ENCODE measurements at places on chromosomes 3 and 15.

- DNase-seq, result no peak
Observed at GRCh38 chr15:96695426-96695825, 364.9 kb downstream of the NR2F2 start.

DNA sequence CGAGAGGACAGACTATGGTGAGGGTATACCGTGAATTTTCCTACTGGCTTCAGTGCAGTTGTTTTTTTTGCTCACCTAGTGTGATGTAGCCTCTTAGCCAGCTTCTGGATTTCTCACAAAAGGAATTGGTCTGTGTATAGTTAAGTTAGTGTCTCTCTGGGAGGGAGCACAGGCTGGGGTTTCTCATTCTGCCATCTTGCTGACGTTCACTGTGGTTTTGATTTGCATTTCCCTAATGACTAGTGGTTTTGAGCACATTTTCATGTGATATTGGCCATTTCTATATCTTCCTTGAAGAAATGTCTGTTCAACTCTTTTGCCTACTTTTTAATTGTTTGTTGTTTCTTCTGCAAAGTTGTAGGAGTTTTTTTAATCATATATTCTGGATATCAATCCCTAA, 2.2 kb upstream of the CD86 start:
- DNase-seq, result no peak

DNA sequence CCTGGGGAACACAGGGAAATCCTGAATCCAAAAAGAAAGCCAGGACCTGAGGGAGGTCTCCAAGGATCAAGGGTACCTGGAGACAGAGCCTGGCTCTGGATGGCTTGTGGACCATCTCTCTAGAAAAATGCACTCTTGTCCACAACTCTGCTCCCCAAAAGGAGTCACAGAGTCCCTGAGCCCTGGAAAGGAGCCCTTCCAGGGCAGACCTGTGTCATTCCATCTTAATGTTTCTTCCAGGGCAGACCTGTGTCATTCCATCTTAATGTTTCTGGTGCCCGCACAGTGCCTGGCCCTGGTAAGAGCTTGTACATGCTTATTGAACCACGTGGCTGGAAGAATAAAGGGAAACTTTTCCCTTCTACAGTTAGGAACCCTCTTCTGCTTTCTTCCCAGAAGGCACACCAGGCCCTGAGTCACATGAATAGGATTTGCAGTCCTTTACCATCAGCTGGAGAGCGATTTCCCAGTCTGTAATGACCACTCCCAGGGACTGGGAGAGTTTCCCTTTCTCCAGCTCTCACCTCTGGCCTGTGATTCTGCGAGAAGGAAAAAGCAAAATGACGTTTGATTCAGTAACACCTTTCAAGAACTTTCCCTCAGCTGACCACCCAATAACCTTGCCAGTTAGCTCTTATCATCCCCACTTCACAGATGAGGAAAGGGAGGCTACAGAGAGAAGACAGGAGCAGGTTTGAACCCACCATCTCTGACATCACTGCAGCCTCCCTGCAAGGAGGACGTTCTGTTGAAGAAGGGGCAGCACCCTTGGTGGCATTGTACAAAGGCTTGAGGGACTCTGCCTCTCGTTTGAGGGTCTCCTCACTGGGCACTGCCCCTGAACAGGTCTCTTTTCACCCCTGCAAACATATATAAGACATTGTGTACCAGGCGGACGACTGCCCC, 35.8 kb upstream of the SLCO2A1 start:
- no peak for DNase-seq

DNA sequence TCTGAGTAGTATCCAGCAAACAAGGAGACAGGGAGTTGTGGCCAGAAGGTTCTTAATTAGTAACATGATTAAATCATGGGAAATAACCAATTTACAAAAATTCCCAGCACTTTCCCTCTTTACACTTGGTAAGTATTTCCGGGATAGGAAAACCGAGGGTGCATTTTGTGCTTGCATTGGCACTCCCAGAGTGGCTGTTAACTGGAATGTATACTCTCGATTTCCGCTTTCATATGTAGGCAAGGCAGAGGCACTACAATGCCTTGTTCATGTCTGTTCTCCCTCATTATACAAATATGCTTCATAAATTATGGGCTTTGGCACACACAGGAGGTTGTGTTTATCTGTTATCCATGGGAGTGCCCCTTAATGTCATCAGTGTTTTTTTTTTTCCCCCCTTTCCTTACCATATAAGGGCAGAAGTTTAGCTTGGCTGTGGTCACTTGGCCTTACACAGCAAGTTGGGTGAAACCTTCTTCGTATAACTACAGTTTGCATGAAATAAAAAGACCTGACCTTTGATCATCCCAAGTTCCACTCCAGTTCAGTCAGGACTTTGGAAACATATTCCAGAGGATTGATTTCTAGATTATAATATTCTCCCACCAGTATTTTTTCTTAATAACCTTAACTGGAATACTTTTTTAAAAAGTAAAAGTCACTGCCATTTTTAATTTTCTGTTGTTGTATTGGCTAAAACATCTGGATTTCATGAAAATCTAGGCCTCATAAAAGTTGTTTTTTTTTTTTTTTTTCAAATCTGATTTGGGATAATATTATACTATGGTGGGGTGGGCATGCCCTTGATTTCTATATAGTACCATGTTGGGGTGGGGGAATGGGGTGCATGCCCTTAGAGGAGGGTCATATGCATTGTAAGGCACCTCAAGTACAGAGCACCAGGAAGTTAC, 8.9 kb downstream of the TPM1 start:
- DNase-seq, result peak; percentile 78

DNA sequence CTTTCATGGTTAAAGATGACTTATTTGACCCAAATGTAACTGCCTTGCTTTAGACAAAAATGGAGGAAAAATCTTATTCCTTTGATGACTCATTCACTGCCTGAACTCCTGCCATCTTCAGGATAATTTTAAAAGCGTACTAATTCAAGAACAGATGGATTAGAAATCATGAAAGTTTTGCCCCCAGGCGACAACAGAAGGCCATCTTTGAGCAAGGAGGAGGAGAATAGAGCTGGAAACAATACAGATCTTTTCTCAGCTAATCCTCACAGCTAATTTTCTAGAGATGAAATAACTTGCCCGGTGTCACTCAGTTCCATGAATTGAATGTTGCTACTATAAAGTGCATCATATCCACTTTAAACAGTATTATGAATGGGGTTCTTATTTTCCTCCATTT, 324.7 kb upstream of the RARB start:
- no peak for DNase-seq

DNA sequence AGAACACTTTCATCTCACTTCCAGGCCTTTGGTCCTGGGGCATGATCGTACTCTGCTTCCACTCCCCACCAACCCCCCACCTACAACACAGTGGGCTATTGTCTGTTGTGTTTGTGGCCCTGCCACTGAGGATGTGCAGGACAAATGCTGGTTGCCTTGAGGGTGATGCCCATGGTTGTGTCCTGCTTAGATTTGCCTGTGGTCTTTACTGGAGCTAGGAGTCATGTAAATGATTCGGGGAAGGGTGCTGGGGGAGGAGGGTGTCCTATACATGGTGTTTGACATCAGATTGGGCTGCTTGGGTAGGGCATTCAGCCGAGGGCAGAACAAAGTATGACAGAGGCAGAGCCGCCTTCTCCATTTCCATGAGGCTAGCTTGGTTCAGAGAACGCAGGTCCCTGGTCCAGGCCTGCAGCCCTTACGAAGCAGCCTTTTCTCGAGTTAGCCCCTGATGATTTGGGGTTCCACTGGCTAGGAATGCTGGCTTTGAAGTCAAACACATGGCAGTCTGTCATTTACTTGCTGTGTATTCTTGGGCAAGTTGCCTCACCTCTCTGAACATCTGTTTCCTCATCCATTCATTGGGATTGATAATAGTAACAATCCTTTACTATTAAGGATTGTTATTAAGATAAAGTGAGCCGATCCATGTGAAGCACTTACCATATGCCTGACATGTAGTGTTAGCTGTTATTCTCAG, 6.9 kb downstream of the CORO2B start:
- DNase-seq, result peak; percentile 63

- no peak for DNase-seq
Observed at GRCh38 chr3:101104321-101104720, 111.1 kb upstream of the ABI3BP start.

GRCh38 chr3:171396048-171396447, 64.2 kb downstream of the TNIK start:
- DNase-seq, result peak; percentile 3

DNA sequence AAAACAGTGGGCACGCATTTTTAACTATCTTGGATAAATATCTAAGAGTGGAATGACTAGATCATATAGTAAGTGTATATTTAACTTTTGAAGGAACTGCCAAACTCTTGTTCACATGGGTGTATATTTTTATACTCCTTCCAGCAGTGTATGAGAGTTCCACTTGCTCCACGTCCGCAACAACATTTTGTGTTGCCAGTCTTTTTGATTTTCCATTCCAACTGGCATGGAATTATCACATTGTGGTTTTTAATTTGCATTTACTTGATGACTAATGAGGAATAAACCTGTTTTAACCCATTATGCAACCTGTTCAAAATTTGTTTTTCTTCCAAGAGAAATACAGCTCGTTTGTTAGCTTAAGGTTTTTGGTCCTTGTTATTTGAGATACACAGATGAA, 51.6 kb downstream of the ZNF621 start:
- DNase-seq, result no peak

DNA sequence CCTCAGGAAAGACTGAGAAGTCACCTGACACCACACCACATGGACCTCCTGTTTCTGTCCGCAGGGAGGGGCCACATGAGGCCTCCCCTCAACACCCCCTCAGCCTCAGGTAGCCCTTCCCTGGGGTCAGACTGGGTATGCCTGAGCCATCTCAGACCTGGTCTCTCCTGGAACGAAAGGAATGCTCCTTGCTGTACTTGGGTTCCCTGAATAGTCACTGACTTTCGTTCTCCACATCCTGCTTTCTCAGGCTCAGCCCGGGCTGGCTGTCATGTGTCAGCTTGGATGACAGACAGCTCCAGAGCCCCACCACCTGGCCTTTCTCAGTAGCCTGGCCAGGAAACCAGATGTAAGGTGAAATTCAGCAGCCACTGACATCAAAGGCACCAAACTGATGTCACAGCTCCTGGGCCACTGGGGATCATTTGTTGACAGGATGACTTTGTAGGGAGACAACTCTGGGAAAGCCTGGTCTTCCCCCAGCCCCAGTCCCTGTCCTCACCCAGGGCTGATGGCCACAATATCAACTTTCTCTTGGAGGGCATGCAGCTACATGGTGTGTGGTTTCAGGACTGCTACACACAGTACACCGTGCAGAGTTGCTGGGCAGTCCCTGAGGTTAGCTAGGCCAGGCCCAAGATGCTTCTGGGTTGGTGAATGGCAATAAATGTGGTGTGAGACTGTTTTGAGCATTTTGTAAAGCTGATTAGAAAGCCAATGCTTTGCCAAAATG, 141.4 kb upstream of the MRPS22 start:
- DNase-seq, result peak; percentile 46

GRCh38 chr3:31755926-31756658, 223.4 kb downstream of the STT3B start:
- no peak for DNase-seq

DNA sequence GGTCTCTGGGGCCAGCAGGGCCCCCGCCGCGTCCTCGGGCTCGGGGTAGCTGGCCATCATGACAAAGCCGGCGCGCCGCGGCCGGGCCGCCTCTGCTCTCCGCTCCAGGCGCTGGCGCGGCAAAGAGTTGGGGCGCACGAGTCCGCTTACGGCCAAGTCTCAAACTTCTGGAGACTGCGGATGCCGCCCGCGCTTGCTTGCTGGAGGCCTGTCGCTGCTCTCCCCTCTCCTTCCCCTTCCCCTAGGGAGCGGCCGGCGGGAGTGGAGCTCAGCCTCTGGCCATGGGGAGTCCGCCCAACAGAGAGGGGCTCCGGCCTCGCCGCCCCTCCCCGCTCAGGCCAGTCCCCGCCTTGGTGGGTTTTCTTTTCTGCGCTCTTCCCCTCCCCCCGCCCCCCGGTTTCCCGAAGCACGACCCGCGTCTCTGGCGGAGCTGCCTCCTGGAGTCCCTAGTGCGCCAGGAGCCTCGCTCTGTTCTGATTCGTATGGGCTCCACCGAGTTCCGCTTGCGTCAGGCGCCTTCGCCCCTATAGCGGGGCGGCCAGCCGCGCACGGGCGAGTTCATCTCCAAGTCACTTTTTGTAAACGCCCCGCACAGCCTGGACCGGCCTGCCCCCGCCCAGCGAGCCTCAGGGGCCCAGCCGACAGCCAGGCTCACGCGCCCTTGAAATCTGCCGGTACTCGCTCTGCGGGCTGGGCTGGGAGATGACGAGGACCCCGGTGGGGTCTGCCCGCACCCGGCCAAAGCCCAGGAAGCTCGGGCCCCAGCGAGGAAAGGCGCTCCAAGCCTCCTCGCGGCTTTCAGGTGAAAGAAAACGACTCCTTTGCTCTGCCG, at the start of the genes FOXL2 and FOXL2NB:
FOXL2 (minus strand) TSS at position 475 of the 832 bp plus-strand sequence; CDS start at position 60, 415 bp downstream.
FOXL2NB (plus strand) TSS at position 555 of the 832 bp plus-strand sequence; CDS start at position 703, 148 bp downstream.
- no peak for DNase-seq

DNA sequence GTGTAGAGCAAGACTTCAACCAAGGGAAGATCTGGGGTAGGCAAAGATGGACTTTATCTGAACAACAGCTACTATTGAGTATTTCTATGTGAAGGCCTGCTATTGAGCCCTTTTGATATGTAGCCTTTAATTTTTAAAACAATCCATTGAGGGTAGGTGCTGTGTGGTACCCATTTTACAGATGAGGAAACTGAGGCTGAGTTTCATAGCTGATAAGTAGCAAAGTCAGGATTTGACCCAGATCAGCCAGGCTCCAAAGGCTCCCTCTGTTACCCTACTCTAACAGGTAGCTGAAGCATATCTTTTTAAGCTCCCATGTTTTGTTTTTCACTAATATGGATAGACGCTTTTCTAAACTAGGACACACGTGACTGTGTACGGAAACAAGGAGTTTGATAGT, 2.4 kb upstream of the FGD5 start:
- no peak for DNase-seq
